Stimulated activated CD8-positive, alpha-beta memory T cell treated with anti-CD3 and anti-CD28 coated beads, Interleukin-4, amount 100 ng/mL, for 4 hours (primary cell): ENCODE measurements at places on chromosomes 11 and 22.

GRCh38 chr22:27574651-27575050, 226.9 kb downstream of the MN1 start:
- DNase-seq, result no peak

- DNase-seq, result no peak
These were observed 353.2 kb upstream of the API5 start for GRCh38 chr11:42958635-42959034.

- DNase-seq, result no peak
These were observed 19.2 kb downstream of the NPTXR start for GRCh38 chr22:38824585-38824984.

GRCh38 chr11:121426476-121427399, 25.4 kb upstream of the SORL1 start:
- no peak for DNase-seq

DNA sequence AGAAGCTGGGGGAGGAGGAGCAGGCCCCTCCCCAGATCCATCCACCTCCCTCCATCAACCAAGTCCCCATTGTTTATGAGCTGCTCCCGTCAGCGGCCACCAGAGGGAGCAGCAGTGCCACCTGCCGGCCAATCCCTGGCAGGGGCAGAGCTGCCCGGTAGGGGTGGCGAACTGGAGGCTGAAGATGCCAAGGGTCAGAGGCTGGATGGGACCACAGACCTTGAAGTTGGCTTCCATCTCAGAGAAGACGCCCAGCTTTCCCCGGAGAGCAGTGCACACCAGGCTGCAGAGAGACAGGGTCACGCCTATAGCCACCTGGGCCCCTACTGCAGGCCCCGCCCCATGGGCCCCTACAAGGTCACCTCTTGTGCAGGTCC, 3.6 kb downstream of the FIBP start:
- peak; percentile 59 for DNase-seq

DNA sequence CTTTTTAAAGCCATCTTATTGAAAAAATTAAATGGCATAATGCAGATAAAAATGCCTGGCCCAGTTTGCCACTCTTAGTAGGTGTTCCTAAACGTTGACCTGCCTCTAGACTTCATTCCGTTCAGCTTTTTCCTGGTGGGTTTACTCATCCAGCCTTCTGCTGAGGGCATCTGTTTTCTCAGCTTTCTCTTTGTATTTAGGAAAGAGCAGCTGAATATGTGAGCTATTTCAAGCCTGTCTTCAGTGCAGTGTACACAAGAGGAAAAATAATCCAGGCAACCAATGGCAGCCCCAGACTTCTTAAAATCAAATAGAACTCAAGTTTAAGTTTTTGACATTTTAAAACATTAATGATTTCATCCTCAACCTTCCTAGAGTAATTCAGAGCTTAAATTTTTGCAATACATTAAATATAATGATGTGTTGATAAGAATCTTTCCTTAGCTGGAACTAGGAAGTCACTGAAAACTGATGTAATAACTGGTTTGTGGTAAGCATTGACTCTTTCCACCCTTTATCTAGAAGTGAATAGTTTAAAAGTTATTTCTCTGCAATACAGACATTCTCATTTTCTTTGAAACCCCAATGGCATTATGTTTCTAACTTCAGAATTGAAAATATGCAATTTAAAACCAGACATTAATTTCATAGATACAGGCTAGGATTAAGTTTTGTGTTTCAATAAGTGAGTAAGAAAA, 165.4 kb downstream of the AASDHPPT start:
- no peak for DNase-seq
